Activated T-cell treated with anti-CD3 and anti-CD28 coated beads for 1 hour (primary cell): ENCODE measurements at places on chromosomes 11 and 22.

- DNase-seq: no peak
These were observed 1.4 kb upstream of the AMOTL1 start for GRCh38 chr11:94766713-94767206.

GRCh38 chr22:49562685-49563249 is 264.9 kb downstream of the BRD1 start:
- DNase-seq: no peak

GRCh38 chr11:111819161-111819828 is 52.1 kb downstream of the ALG9 start:
- no peak for DNase-seq

GRCh38 chr11:81112718-81113117 is 1620.9 kb downstream of the FAM181B start:
- DNase-seq: no peak

GRCh38 chr11:126337126-126337473 is 18.4 kb upstream of the ST3GAL4 start:
- DNase-seq: no peak

- no peak for DNase-seq
These were observed 1122.3 kb downstream of the BRD1 start for GRCh38 chr22:48705159-48705916.

DNA sequence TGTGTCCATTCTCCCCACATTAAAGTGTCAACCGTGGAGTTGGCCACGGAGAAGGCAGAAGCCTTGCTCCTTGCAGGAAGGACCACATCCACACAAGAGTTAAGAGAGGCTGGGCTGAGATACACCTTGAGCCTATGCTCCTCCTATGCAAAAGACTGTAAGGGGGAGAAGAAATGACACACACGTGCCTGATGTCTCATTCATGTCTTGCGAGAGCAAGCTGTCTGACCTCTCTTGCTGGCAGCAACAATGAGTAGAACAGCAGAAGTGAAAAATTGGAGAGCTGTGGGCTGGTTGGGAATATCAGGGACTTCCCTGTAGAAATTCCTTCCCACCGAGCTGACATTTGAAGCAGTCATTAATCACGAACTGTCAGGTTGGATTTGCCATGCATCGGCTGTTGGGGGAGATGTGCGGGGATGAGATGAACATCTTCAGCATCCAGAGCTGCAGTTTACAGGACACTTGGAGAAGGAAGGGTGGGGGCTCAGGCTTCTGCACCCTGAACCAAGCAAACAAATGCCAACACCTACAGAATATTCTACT is 139.3 kb downstream of the MYO18B start:
- no peak for DNase-seq

DNA sequence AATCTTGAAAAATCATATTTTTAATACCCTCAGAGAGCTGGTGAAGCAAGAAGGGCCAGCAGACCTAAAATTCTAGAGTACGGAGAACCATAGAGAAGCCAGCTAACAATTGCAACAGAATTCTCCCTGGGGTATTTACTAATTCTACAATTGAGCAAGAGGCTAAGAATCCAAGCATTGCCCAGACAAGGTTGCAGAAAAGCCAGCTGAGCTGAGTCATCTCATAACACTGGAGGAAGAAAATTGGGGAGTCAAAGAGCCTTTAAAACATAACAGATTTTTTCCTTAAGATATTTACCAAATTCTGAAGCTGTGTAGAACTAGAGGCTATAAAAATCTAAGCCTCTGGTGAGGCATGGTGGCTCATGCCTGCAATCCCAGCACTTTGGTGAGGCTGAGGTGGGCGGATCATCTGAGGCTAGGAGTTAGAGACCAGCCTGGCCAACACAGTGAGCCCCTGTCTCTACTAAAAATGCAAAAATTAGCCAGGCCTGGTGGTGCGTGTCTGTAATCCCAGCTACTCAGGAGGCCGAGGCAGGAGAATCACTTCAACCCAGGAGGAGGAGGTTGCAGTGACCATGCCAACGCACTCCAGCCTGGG is 13.6 kb upstream of the TMEM216 start:
- no peak for DNase-seq

GRCh38 chr11:67366546-67366945 is 6.9 kb downstream of the CLCF1 start:
- no peak for DNase-seq

DNA sequence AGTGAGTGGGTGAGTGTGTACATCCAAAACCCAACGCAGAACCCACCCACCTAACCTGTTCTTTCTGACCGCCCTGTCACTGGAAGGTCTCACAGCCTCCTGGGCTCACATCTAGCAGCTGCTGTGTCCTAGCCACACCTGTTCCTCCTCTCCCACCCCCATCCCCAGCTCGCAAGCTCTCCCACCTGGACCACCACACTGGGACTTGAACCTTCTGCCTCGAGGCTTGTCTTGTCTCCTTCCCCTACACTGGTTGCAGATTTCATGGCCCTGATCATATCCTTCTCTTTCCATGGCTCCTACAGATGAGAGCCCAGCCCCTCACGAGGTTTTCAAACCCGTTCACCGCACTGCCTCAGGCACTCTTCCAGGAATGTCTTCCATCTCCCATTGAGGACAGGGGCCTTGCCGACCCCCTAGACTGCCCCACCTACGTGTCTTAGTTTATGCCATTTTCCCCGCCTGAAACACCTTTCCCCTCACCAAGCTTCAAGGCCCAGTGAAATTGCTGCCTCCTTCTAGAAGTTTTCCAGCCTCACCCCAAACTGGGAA is 6.7 kb downstream of the IFITM10 start:
- DNase-seq: no peak

DNA sequence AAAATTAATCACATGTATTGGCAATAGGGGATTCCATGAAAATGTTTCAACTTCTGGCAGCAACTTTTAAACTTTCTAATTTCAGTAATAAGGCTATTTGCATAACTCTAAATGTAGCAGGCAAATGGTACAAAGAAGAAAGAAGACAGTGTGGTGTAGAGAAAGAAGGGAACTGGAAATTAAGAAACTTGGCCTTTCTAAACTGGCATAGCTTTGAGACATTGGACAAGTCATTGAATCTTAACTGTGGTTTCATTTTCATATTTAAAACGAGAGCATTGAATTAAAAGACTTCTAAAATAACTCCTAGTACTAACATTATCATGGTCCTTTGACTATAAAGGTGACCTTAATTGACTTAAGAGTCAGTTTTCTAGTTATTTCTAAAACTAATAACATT is 125.0 kb downstream of the UVRAG start:
- no peak for DNase-seq

DNA sequence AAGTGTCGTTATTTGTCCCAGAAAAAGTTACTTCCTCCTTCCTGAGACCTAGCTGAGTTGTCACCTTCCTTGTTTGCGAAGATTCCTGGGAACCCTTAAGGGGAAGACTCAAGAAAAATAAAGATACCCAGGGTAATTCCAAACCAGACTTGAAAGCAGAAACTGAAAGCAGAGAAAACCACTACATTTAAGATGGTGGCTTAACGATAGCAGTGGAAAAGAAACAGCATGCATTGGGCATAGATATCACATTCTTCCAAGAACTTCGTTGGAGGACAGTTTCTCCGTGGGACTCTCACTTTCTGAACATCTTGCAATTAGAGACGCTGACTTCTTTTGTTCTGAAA is 89.1 kb downstream of the FAM76B start:
- DNase-seq: no peak
